Left renal pelvis (tissue), 4 donors: ENCODE measurements at places on chromosomes 3 and 15. TPM values are rescaled to one million over a fixed set of nuclear protein-coding genes. Genes with fewer than 3 reads are reported as not detected.

Gene FETUB
- 0.14 TPM for polyA plus RNA-seq

Gene PRR20G
- polyA plus RNA-seq = not detected

Gene RAD51
- polyA plus RNA-seq = 12.9 TPM

GRCh38 chr3:62679988-62680387, 195.2 kb downstream of the CADPS start:
- DNase-seq = no peak

- no peak for DNase-seq
Observed at GRCh38 chr3:181333394-181333793, 343.9 kb upstream of the DNAJC19 start.
